Stimulated activated CD8-positive, alpha-beta memory T cell treated with anti-CD3 and anti-CD28 coated beads, Interleukin-4, amount 100 ng/mL, for 4 hours (primary cell): ENCODE measurements at places on chromosomes 11 and 22.

- no peak for DNase-seq
Observed at GRCh38 chr11:124943254-124943616, 7.4 kb upstream of the HEPACAM start.

DNA sequence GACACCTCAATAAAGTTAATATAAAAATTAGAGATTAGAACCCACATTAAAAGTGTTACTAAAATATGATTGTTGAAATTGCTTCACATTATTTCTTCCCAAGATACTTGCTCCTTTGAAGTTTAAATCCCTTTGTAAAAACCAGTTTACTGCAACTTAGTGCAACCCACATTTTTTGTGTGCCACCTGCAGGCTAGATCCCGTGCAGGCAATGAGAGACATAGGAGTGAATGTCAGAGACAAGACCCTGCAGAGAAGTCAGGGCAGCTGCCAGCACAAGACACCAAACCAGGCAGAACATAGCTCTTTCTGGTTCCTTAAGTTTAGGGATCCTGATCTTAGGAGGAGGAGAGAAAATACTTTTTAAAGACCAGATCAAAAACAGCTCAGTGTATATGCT lies 142.8 kb upstream of the MTNR1B start:
- no peak for DNase-seq

DNA sequence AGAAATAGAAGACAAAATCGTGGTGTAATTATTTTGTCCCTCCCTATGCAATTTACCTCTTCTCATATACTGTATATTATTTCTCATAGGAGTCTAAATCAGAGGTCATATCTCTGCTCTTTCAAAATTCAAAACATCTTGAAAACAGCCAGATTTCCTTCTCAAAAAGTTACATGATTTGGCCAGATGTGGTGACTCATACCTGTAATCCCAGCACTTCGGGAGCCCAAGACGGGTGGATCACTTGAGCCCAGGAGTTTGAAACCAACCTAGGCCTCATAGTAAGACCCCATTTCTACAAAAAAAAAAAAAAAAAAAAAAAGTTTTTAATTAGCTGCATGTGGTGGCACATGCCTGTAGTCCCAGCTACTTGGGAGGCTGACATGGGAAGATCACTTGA lies 29.0 kb upstream of the DNAJB7 start:
- no peak for DNase-seq

GRCh38 chr11:96481204-96481603 lies 91.4 kb downstream of the JRKL start:
- DNase-seq: no peak

- DNase-seq: no peak
Observed at GRCh38 chr11:61709110-61709509, 28.9 kb downstream of the DAGLA start.

DNA sequence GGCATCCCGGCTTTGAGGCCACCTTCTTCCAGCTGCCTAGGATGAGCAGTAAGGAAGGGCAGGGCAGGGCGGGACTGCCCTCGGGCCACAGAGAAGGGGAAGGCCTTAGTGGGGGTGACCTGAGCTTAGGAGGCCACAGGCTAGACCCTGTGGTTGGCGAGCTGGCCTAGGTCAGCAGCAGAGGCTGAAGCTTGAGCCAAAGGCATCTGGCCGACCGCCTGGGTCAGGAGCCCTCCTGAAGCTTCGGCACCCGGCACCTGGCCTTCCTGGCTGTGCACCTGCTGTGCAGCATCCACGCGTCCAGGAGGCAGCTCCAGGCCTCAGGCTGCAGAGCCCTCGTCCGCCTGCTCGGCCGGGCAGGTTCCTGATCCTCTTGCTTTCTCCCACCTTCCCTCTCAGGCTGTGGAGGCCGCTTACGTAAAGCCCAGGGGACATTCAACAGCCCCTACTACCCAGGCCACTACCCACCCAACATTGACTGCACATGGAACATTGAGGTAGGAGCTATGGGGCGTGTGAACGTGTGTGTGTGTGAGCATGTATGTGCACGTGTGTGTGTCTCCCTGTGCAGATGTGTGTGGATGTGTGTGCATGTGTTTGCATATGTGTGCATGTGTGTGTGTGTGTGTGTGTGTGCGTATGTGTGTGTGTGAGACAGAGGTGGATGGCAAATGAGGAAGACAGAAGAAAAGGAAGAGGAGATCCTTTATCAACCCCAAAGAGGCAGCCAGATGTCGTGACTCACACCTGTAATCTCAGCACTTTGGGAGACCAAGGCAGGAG lies 34.9 kb downstream of the ST14 start:
- DNase-seq: no peak

GRCh38 chr11:10641912-10642697 lies 51.5 kb downstream of the IRAG1 start:
- no peak for DNase-seq

GRCh38 chr11:64577202-64577601 lies 13.8 kb upstream of the SLC22A12 start:
- no peak for DNase-seq

- peak; percentile 67 for DNase-seq
Observed at GRCh38 chr22:20117633-20118299, 740 bp upstream of the TRMT2A start.

DNA sequence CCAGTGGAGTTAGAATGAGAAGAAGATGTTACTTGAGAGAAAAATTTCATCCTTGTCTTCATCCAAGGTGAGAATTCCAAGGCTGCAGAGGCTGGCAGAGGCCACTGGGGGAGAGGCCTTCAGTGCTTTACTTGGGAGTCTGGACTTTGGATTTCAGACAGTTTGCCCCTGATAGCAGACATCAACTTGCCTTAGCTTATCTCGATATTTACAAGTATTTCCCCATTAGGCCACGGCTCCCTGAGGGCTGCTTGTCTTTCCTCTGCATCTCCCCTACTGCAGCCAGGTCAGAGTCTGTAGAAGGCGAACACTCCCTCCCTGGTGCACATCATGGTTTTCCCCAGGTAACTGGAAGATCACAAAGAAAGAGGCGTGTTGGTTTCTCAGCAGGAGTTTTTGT lies 29.9 kb upstream of the BSX start:
- no peak for DNase-seq

DNA sequence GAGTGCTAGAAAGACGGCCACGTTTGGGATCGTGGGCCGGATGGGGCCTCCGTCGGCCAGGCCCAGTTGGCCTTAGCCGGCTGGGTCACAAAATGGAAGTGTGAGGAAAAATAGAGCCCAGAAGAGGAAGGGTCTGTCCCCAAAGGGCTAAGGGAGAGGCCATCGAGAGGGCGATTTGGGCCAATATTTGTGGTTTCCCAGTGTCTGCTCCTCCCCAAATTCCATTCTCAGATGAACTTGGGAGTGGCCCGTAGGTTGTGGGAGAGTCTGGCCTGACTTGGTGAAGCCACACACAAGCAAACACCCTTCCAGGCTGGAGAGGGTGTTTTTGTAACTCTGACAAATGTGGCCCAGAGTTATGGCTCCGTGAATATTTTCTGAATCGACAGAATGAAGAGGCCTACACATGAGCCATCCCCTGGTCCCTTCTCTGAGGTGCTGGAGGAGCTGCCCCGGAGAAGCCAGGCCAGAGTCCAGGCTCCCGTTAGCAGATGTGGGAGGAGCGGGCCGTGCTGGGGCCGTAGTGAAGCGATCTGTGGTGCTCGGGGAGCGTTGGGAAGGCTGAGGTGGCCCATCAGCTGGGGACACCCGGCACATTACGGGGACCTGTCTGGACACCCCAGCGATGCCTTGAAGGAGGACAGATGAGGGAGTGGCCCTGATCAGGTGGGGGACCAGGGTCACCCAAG lies 73.5 kb upstream of the PPARA start:
- DNase-seq: no peak

- peak; percentile 53 for DNase-seq
Observed at GRCh38 chr11:13486926-13487660, 8.7 kb downstream of the PTH start.

- no peak for DNase-seq
Observed at GRCh38 chr11:95803973-95804372, 13.7 kb downstream of the CEP57 start.

- no peak for DNase-seq
Observed at GRCh38 chr11:7512525-7513233, 1.1 kb upstream of the PPFIBP2 start.

DNA sequence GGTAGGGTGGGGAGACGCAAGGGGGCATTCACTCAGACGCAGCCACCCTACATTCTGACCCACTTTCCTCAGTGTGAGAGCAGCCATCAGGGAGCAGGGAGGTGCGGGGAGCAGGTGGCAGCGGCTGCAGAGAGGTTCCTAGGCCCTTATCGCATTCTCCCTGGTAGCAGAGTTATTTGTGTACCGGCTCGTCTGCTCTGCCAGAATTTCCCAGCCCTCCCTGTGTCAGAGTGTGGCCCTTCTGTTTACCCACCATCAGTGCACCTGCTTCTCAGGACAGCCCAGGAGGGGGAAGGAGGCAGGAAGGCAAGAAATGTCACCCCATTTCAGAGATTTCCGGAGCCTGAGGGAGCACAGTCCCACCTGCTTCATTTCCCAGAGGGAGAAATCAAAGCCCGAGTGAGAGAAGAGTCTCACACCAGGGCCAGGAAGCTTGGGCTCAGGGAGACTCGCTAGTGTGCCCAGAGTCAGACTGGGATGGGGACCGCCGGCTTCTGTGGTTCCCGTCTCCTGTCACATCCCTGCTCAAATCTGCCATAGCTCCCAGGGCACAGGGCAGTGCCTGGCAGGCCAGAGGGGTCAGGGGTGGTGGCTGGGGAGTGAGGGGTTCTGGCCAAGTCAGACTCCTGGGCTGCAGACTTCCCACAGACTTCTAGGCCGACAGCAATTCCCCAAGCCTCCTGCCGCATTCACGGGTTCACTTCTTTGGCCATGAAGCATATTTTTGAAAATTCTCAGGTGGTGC lies 49.7 kb downstream of the ARRB1 start:
- DNase-seq: no peak

GRCh38 chr11:26186389-26186788 lies 145.5 kb upstream of the ANO3 start:
- DNase-seq: no peak

- no peak for DNase-seq
Observed at GRCh38 chr22:43427296-43428004, 15.6 kb downstream of the MPPED1 start.

DNA sequence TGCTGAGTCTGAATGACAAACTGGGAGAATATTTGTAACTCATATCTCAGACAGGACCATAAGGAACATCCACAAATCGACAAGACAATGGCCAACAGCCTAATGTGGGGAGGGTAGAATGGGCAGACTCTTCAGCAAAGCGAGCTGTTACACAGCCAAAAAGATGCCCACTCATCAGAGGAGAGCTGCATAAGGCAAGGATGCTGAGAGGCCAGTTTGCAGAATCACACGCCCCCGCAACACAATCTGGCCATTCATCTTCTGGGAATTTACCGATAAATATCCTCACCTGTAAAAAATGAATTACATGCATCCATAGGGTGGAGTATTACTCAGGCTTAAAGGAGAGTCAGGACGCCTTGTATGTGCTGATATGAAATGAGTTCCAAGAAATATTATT lies 57.5 kb upstream of the SLC22A12 start:
- no peak for DNase-seq

DNA sequence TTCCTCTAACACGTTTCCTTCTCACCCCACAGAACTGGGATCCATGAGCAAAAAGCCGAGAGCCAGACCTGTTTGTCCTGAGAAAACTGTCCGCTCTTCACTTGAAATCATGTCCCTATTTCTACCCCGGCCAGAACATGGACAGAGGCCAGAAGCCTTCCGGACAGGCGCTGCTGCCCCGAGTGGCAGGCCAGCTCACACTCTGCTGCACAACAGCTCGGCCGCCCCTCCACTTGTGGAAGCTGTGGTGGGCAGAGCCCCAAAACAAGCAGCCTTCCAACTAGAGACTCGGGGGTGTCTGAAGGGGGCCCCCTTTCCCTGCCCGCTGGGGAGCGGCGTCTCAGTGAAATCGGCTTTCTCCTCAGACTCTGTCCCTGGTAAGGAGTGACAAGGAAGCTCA lies 24.0 kb downstream of the CD5 start:
- DNase-seq: no peak

DNA sequence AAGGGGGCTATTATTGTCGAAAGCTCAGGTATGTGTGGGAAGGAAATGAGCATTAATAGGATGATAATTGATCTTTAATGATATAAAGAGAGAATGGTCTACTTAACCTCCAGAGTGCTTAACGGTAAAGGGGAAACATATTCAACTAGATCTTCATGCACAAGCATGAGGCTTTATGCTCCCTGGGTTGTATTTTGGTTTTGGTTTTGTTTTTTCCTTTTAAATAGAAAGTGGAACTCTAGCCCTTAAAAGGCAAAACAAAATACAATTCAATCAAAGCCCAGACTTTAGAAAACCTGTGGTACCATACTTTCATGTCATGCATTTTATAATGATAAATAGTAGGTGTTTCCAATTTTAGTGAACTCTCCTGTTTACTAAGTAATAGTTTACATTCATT lies 622.7 kb downstream of the METTL15 start:
- no peak for DNase-seq

DNA sequence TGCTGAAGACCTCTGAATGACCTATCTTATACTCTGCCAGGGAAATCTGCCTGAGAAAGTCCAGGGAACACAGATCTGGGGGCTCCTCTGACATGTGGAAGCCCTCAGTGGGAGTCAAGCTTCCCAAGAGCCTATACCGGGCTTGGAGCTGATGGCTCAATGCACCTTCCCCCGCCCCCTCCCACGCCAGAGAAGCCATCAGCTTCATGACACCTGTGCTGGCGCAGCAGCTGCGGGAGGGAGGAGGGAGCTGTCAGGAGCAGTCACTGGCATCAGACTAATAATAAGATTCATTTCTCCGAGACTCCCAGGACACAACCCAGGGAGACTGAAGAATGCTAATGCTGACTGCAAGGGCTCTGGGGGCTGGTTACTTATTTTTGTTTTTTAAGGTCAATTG lies 47.8 kb downstream of the SPATA19 start:
- DNase-seq: no peak

DNA sequence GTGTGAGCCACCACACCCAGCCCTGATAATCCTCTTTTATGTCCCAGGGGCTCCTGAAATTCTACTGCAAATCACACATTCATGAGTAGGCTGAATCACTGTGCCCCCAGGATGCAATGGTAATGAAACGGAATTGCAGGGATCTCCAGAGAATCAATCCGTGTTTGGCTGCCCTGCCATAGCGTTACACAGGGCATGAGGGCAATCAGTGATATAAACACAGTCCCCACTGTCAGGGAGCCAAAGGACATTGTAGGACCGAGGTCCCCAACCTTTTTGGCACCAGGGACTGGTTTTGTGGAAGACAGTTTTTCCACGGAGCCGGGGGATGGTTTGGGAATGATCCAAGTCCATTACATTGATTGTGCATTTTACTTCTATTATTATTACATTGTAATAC lies 9.0 kb upstream of the PLA2G6 start:
- no peak for DNase-seq

DNA sequence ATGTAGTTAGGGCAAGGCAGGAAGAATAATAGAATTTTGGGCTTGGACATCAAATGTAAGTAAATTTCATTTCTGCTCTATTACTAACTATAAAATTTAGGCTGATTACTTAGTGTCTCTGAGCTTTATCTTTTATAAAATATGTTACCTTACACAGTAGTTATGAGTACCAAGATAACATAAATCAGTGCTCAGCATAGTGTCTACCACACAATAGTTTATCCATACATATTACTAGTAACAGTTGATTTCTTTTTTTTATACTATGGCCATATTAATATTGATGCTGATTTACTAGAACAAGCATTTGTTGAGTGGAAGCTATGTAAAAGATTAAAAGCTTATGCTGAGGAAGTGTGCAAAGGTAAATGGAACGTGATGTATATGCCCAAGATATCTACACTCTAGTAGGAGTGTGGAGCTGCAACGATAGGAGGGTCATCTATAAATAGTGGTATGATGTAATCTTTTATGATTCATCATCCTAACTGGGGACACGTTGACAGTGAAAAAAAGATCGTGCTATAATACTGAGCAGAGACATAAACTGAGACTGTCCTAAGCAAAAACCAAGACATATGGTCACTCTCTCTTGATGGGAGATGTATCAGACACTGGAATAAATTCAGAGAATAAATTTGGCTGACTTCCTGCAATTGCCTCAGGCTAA lies 8.7 kb upstream of the SLC5A12 start:
- DNase-seq: no peak
